Naive thymus-derived CD8-positive, alpha-beta T cell (primary cell): ENCODE measurements at places on chromosomes 3 and 15. TPM values are rescaled to one million over a fixed set of nuclear protein-coding genes. Genes with fewer than 3 reads are reported as not detected.

PPP2R3A gene
- total RNA-seq: 1.1 TPM

BCL6 gene
- 21.3 TPM for total RNA-seq

RHO gene
- 0.13 TPM for total RNA-seq

APBA2 gene
- 206 TPM for total RNA-seq

DLL4 gene
- total RNA-seq: 0.16 TPM

PAQR5 gene
- not detected for total RNA-seq
